ENCODE measurements at places on chromosomes 1 and 21.

GRCh38 chr1:181387702-181388101 is 95.6 kb upstream of the CACNA1E start:
- DNase-seq: no peak

DNA sequence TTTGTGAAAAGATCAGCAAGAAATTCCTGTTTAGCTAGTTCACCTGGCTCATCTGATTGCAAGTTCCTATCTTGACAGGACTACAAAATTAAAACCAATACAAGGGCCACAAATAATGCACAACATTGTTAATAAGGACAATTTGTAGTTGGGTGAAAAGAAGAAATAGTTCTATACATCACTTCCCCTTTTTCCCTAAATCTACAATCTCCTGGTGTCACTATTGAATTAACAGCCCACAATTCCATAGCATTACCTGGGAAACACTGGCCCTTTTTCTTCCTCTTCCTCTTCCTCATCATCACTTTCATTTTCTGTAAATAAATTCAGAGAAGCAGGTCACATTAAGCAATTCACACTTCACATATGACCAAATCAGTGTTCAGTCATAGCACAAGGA is 366.9 kb downstream of the FAM72C start:
- DNase-seq: no peak

DNA sequence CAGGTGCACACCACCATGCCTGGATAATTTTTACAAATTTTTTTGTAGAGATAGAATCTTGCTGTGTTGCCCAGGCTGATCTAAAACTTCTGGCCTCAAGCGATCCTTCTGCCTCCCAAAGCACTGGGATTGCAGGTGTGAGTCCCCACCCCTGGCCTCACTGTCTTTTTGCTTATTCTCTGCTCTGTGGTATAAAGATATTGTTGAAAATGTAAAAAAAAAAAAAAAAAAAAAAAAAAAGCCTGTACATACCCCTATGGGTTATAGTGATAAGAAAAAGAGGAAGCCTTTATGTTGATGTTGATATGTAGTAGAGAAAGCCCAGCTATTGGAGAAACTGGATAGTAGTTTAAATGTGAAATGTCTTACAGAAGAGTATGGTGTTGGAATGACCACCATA is 125.8 kb downstream of the XPR1 start:
- DNase-seq: no peak

DNA sequence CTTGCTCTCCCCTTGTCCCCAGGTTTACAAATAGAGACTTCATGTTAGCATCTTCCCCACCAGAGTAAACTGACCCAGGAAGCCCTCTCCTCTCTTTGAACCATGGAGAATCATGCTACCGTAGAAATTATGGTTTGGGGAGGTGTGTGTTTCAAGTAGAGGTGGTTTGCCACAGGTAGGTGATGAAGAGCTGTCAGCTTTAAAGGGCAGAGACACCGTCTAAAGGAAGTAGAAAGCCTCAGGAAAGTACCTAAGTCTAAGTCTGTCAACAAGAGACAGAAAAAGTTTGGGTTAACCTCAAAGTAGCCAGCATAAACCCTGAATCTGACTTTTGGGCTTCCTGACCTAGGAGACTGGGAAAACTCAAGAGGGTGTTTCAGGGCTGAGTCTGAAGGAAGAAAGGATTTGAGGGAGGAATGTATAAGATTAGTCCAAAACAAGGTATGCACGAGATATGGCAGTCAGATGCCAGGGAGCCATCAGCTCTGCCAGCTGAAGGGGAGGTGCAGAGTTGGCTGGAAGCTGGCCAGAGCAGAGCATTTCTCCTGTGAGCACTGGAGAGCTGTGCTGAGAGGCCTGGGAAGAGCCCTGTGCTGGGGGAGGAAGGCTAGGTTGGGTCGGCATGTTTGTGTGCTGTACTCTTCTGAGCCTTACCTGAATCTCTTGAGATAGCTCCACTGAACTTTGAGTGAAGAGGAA is 14.3 kb downstream of the ADAMTSL4 start:
- DNase-seq: no peak

- no peak for DNase-seq
Measured at GRCh38 chr21:33897739-33898138, 17.9 kb downstream of the ATP5PO start.

- no peak for DNase-seq
Measured at GRCh38 chr1:9269721-9270120, 23.0 kb upstream of the SPSB1 start.

DNA sequence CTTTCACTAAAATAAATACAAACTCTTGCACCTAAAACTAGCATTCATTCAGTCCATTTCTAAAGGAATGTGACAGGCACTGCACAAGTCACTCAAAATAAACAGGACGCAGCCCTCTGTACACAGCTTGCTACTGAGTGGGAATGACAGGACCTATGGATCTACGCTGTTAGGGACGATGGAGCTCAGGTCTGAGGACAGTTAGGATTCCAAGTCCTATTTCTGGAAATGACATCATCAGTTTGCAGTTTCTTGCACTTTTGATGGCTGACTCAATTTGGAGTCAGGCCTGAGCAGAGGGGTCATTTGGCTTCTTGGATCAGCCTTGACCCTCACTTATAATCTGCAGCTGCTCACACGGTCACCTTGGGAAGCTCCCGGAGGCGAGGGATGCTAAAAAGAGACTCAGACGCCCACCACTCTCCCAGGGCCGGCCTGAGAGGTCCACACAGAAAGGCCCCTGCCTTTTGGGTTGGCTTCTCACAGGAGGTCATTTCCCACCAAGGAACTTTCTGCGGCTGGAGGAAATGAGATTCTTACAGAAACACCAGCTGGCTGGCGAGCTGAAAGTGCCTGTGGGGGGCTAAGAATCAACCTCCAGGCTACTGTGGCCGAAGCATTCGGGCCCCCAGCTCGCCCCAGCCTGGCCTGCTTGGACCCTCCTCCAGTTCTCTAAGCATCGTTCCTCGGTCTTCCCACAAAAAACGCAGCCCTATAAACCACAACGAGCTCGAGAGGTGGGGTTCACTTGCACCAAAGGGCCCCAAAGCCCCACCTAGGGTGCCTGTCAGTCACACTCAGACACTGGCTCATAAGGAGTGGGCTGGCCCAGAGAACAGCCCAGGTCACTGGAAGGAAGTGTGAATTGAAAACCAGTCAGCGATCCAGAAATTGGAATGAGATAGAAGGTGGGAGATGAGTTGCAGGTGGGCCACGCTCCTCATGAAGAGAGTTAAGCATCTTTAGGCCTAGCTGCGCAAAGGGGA is 8.9 kb upstream of the PDE9A start:
- no peak for DNase-seq

GRCh38 chr1:58814251-58815068 is 30.6 kb upstream of the JUN start:
- DNase-seq: no peak

DNA sequence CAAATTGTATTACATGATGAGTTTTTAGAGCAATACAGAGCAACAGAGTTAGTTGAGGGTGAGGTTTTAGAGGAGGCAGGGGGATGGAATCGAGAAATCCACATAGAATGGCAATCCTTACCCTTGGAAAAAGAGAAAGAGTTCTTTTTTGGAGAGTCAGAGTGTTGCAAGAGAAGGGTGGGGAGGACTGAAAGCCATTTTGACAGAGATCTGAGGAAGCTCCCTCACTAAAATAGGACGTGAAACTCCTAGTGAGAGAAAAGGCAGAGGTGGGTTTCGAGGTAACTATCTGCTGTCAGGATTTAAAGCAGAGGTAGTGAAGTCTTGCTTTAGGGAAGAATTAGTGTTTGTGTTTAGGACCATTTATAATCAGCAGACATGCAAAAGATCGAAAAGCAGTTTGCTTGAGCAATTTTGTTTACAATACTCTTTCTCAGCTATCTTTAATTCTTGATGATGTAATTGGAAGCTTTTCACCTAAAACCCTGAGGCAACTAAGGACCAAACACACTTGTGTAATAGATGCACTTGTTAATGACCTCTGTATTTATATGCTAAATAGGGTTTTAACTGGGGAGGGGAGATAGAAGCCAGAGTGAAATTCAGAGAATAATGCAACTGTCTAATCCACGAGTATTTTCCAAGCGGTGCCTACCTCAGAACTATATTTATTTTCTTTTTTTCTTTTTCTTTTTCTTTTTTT is 20.0 kb downstream of the ADAMTS5 start:
- no peak for DNase-seq

DNA sequence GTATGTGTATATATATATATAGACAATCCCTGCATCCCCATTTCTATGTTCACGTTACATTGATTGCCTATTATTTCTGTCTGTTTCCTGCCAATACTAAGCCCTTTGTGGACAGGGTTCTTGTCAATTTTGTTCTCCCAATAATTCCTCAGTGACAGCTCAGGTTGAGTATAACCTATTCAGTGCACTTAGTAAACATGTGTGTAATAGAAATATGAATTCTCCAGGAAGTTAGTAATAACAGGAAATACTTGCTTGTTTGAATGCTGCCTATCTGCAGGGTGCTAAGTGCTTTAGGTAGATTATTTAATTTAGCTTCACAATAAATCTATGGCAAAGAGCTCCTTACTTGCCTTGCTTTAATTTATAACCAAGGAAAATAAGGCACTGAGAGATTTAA is 52.8 kb upstream of the PTGFR start:
- no peak for DNase-seq

DNA sequence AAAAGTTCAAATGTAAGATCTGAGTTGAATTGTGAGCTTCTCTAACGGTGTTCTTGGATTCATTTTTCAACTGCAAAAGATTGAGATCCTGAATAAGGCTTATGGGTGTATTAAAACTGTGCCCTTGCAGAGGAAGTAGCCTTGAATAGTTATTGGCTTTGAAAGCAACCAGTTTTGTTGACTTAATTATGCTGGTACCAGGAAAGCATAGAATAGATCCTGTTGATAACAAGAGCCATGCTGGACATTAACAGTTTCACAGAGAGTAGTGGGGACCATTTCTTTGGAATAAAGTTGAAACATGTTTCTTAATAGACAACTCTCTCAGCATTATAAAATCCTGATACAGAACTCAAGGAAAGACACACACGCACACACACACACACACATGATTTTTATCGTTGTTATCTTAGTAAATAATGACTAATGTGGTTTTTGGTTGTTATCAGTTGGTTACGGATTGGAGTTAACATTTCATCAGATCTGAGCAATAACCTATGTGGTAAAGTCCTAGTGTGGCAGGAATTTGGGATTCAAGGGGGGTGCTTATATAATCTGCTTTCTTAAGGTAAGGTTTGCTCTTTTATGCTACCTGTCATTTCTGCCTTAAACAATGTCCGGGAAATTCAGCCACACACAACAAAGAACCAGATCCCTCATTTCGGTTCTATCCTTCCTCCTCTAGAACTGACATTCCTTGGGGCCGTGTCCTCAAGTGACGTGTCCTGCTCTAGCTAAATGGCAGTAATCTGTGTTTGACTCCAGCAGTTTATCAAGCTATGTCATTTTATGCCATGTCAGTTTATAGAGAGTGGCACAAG is 330.9 kb downstream of the CHRM3 start:
- no peak for DNase-seq

GRCh38 chr1:165424454-165425216 is 20.3 kb downstream of the RXRG start:
- DNase-seq: no peak

GRCh38 chr1:151940541-151940940 is 31.2 kb upstream of the THEM4 start:
- DNase-seq: no peak

- no peak for DNase-seq
Measured at GRCh38 chr1:150118716-150119115, 31.0 kb upstream of the PLEKHO1 start.

DNA sequence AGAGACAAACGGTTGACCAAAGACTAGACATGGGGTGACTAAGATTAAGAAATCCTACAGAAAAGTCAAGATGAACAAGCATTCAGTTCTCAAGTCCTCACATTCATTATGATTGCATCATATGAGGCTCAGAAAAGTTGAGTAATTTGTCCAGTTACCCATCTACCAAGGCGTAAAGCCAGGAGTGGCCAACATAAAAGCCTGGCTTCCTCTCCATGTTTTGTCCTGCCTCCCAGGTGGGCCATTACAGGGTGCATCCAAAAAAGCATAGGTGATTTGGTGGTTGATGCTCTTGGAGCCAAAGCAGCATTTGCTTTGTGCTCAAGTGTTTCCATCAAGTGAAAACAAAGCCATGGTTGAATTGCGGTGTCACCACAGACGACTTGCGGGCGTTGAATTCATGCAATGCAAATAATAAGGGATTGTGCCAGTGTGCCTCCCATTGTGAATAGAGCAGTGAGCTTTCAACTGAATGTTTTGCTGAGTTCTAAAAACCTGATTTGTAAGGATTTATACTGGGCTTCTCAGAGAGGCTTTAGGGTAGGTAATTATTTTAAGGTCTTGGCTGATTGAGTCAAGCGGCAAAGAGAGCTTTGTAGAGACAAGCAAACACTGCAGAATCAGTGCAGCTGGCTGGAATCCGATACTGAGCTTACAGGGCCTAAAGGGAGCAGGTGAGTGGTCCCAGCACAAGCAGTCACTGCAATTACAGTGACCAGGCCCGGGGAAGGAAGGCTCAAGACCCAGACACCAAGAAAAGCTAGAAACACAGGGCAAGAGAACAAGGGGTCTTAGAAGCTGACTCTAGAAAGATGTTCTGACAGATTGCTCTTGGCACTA is 54.1 kb downstream of the KCNJ15 start:
- DNase-seq: no peak

- DNase-seq: no peak
Measured at GRCh38 chr1:206021626-206022365, 1.9 kb downstream of the CTSE start.

- no peak for DNase-seq
Measured at GRCh38 chr1:151009206-151009587, 948 bp downstream of the PRUNE1 start.

GRCh38 chr1:13512472-13512871 is 1.3 kb downstream of the LRRC38 start:
- DNase-seq: no peak

- DNase-seq: no peak
Measured at GRCh38 chr1:55043011-55043410, 3.7 kb downstream of the PCSK9 start.

GRCh38 chr1:44060830-44061267 is 29.6 kb upstream of the SLC6A9 start:
- no peak for DNase-seq

DNA sequence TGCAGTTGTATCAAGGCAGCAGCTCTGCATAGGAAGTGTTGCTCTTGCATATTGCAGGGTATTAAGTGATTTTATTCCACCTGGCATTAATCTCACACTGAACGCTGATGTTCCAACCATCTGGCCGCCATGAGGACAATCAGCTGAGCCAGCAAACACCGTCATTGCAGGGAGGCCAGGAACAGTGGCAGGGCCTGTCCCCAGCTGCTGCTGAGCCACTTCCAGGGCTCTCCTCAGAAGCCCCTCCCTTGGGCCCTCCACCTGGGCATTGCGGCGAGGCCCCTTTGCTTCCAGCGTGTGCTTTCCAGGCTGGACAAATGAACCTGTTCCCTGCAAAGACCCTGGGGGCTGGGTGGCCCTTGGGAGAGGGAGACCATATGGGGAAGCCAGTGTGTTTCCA is 171.6 kb upstream of the C1orf174 start:
- DNase-seq: no peak

- DNase-seq: no peak
Measured at GRCh38 chr1:82795508-82796149, 994.9 kb downstream of the ADGRL2 start.
